ENCODE measurements at places on chromosomes 13 and 19. TPM values are rescaled to one million over a fixed set of nuclear protein-coding genes. Genes with fewer than 3 reads are reported as not detected.

GRCh38 chr19:49150106-49150943 lies 4.9 kb downstream of the HRC start:
- no peaks in the 10 kb centered on the region for H3K36me3 ChIP-seq
- DNase-seq: peak; percentile 94
- peak overlapping the region; percentile 93 for H3K4me3 ChIP-seq
- no peaks in the 10 kb centered on the region for H3K27me3 ChIP-seq

DNA sequence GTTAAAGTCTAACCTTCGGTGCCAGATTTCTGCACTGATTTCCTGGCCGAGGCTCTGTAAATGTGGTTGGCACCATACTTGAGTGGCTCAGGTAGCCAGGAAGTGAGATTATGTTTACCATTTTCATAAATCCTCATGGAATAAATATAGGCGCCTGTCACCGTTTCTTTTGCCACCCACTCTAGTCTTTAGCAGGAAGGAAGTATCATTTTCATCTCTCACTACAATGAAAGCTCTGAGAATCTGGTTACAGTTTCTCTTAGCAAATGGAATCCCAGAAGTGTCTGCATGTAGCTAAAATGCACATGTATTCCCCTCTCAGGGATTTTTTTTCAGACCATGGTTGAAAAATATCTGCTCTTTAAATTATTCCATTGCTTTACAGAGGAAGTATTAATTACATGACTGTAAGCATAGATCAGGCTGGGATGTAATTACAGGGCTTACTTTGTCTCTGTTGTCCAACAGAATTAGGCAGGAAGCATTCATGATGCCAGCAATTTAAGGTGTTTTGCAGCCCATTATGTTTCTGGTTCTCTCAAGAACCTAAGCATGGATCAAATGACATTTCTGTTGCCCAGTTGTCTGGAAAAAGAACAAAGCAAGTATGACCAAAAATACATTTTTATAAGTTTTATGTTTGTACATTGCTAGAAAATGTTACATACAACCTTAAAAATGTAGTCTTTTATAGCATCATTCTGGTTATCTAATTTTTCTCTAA lies 221.7 kb upstream of the SPRY2 start:
- DNase-seq: no peak
- no peaks in the 10 kb centered on the region for H3K36me3 ChIP-seq
- H3K4me1 ChIP-seq: peaks cover 27% of the 10 kb centered on the region
- no peaks in the 10 kb centered on the region for H3K27me3 ChIP-seq
- peak overlapping the region; percentile 70 for H3K27ac ChIP-seq

DNA sequence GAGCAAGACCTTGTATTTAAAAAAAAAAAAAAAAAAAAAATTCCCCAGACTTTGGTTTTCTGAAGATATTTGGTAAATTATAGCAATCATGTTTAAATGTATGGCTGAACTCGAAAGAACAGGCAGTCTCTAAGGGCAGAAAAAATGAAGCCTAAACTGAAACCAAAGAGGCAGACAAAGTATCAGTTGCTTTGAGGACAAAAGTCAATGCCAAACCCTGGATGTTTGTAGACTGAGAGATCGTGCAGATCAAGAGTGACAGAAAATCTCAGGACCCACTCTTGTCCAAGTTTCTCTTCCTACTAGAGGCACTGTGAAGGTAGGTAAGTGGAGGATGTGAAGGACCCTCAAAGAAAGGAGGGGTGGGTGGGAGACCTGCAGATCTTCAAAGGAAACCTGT lies 11.1 kb upstream of the SLC7A9 start:
- H3K27ac ChIP-seq: no peak overlapping the region
- peaks cover 11% of the 10 kb centered on the region for H3K36me3 ChIP-seq
- no peak overlapping the region for H3K4me3 ChIP-seq
- DNase-seq: no peak
- no peaks in the 10 kb centered on the region for H3K27me3 ChIP-seq

GRCh38 chr13:52638666-52639328 lies 3.4 kb upstream of the HNRNPA1L2 start:
- no peak for DNase-seq
- H3K27ac ChIP-seq: no peak overlapping the region
- H3K4me3 ChIP-seq: no peak overlapping the region
- no peaks in the 10 kb centered on the region for H3K4me1 ChIP-seq
- H3K27me3 ChIP-seq: no peaks in the 10 kb centered on the region

- H3K36me3 ChIP-seq: no peaks in the 10 kb centered on the region
- DNase-seq: no peak
- no peak overlapping the region for H3K27ac ChIP-seq
- peaks cover 3% of the 10 kb centered on the region for H3K4me1 ChIP-seq
- H3K27me3 ChIP-seq: peaks cover 58% of the 10 kb centered on the region
- H3K4me3 ChIP-seq: no peak overlapping the region
Measured at GRCh38 chr13:36413161-36413560, 19.1 kb upstream of the CCNA1 start.

- H3K36me3 ChIP-seq: peaks cover 18% of the 10 kb centered on the region
- no peaks in the 10 kb centered on the region for H3K27me3 ChIP-seq
- no peak for DNase-seq
- no peak overlapping the region for H3K27ac ChIP-seq
Measured at GRCh38 chr13:30465343-30465592, 468 bp downstream of the HMGB1 start.

- H3K27ac ChIP-seq: no peak within 1 kb of the TSS
- H3K4me1 ChIP-seq: peaks cover 4% of the 10 kb centered on the region
- H3K4me3 ChIP-seq: peak within 1 kb of the TSS; percentile 35
- H3K27me3 ChIP-seq: peaks cover 72% of the 10 kb centered on the region
Measured at GRCh38 chr19:45973553-45974338, at the start of gene NOVA2. NOVA2 (minus strand) TSS chr19:45973865; CDS start chr19:45973351, 514 bp downstream.

DNA sequence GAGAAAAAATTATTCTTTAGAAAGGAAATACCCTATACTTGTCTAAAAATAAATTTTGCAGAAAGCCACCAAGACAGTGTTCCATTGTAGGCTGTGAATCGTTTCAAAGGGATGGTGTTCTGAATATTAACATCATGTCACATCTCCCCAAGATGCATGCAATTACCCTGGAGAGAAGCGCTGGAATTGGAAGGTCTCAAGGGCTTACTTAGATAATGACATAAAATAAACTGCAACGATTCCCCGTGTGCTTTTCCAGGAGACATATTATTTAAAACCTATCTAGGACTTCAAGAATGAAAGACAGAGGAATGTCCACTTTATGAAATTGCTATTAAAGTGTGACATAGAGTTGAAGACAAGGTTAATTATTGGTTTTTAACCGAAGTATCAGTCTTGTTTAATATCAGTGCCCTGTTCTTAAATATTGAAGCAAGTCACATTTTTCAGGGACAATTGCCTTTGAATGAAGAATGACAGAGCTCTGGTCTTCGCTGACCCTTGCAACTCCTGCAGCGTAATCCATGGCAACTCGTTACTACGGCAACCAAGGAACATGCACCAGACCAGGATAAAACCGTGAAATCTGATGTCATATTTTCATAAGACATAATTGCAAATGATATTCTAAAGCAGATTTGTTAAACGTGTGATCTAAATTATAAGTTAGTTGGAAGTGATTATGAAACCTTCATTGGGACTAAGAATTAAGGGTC lies 91.7 kb downstream of the EFNB2 start:
- H3K4me3 ChIP-seq: no peak overlapping the region
- DNase-seq: no peak
- peaks cover 9% of the 10 kb centered on the region for H3K4me1 ChIP-seq
- H3K27me3 ChIP-seq: peaks cover 4% of the 10 kb centered on the region
- H3K27ac ChIP-seq: no peak overlapping the region

DNA sequence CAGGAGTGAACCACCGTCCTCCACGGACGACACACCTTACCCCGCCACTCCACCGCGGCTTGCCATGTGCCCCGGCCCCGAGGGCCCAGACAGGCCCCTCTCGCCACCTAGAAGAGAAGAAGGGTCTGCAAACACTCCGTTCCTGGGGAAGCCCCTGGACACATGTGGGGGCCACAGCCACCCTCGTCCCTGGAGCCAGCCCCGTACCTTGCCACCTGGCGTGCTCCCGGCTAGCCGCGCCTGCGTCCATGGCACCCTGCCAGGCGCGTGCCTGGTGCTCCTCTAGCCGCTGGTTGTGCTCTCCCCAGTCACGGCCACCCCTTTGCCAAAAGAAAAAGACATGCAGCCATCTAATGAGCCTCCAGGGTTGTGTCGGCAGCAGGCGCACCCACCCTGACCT lies 19.9 kb upstream of the TINCR start:
- peaks cover 18% of the 10 kb centered on the region for H3K4me1 ChIP-seq
- DNase-seq: no peak
- H3K4me3 ChIP-seq: no peak overlapping the region
- H3K27me3 ChIP-seq: no peaks in the 10 kb centered on the region

DNA sequence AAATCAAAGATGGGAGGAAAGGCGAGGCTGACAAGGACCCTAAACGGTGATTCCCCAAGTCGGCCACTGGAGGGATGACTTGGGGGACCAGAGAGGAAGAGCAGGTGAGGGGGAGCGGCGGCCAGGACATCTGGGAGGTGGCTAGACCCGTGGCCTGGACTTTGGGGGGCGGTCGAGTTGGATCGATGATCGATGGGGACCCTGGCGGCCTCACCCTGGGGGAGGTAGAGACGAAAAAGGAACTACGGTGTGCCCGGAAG lies 7.7 kb upstream of the CIRBP start:
- H3K36me3 ChIP-seq: peaks cover 17% of the 10 kb centered on the region
- peak overlapping the region; percentile 72 for H3K4me3 ChIP-seq
- peak overlapping the region; percentile 95 for H3K27ac ChIP-seq
- H3K27me3 ChIP-seq: no peaks in the 10 kb centered on the region

GRCh38 chr19:55392820-55393761 lies 7.4 kb downstream of the RPL28 start:
- no peak for DNase-seq
- H3K4me3 ChIP-seq: no peak overlapping the region
- H3K27me3 ChIP-seq: no peaks in the 10 kb centered on the region
- peaks cover 23% of the 10 kb centered on the region for H3K4me1 ChIP-seq
- H3K36me3 ChIP-seq: peaks cover 5% of the 10 kb centered on the region

GRCh38 chr13:67635754-67636153 lies 405.6 kb upstream of the PCDH9 start:
- no peak overlapping the region for H3K4me3 ChIP-seq
- H3K36me3 ChIP-seq: no peaks in the 10 kb centered on the region
- no peak overlapping the region for H3K27ac ChIP-seq

DNA sequence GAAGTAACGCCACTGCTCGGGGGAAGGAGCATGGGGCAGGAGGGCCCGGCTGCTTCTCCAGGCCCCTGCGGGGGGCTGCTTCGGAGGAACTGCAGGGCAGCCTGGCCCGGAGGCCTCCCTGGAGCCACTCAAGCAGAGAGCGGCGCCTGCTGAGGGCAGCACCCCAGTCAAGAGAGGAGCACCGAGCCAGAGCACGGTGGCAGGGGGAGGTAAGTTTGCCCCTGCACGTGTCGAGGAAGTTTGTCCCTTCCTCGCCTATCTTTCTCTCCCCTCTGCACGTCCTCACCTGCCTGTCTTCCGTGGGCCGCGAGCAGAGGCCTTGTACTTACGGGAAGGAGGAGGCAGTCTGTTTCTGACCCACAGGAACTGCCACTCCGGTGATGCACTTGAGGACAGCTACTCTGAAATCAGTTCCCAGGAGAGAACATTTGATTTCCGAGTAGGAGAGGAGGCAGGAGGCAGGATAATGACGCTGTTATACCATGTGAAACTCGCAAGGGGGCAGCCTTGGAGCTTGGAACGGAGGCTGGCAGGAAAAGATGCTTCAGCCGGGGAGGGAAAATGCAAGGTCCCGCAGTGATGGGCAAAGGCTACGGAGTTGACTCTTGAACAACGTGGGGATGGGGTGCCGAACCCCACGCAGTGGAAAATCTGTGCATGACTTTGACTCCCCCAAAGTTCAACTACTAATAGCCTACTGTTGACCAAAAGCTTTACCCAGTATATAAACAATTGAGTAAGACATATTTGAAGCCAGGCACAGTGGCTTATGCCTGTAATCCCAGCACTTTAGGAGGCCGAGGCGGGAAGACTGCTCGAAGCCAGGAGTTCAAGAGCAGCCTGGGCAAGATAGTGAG lies 5.0 kb downstream of the FFAR1 start:
- H3K27me3 ChIP-seq: peaks cover 11% of the 10 kb centered on the region
- no peaks in the 10 kb centered on the region for H3K36me3 ChIP-seq
- no peak overlapping the region for H3K27ac ChIP-seq
- no peak for DNase-seq

DNA sequence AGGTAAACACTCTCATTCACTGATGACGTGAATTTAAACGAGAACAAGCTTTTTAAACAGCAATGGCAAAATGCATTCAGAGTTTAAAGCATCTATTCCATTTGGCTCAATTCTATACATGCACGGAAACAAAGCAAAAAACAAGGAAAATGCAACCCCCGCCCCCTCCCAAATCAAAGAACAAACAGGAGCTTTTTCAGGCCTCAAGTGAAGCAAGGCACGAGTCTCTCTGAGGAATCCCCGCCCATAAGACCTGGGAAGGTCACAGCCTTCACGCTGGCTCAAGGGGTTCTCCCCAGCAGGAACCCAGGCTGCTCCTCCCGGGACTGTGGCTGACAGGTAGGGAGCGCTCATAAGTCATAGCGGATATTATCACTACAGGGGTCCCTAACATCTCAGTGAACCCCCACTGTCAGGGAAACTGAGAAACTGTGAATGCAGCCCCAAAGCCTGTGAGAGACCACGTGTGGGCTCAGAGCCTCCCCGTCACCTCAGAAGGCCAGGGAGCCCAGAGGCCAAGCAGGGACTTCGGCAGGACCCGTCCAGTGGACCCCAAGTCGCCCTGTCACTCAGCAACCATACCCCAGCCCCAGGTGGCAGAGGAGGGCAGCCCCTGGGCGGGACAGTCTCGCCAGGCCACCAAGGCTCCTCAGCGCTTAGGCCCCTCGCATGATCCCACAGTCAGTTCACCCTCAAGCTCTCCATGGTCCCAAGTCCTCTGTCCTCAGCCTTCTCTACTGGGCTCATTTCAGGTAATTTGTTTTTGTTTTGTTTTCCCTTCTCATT lies 117.3 kb downstream of the ZDHHC20 start:
- H3K4me1 ChIP-seq: no peaks in the 10 kb centered on the region
- H3K27ac ChIP-seq: no peak overlapping the region
- H3K27me3 ChIP-seq: no peaks in the 10 kb centered on the region
- H3K4me3 ChIP-seq: no peak overlapping the region
- no peak for DNase-seq

CLC gene
- total RNA-seq: not detected

OR4F17 gene
- total RNA-seq: not detected

CEACAM20 gene
- total RNA-seq: not detected

ZSCAN1 gene
- 0.57 TPM for total RNA-seq

CGB2 gene
- total RNA-seq: not detected
